ENCODE measurements at places on chromosomes 1 and 21. TPM values are rescaled to one million over a fixed set of nuclear protein-coding genes. Genes with fewer than 3 reads are reported as not detected.

The PPFIA4 gene
- total RNA-seq, result 0.50 TPM

The S100PBP gene
- 51.2 TPM for total RNA-seq

The HAPLN2 gene
- total RNA-seq, result not detected

The SUSD4 gene
- total RNA-seq, result not detected

The LCE3D gene
- not detected for total RNA-seq

The TRIM46 gene
- 4.2 TPM for total RNA-seq

The MROH7 gene
- total RNA-seq, result 0.75 TPM

The S100A2 gene
- 2.4 TPM for total RNA-seq

The KMO gene
- 0.06 TPM for total RNA-seq

The NBPF20 gene
- 2.9 TPM for total RNA-seq

The SAMD11 gene
- total RNA-seq, result 0.62 TPM

The SLC45A1 gene
- total RNA-seq, result 2.2 TPM

The PIGM gene
- 6.1 TPM for total RNA-seq

The ANP32E gene
- 36.5 TPM for total RNA-seq

The C1orf226 gene
- total RNA-seq, result under 0.01 TPM
